ENCODE measurements at places on chromosomes 16 and 17.

DNA sequence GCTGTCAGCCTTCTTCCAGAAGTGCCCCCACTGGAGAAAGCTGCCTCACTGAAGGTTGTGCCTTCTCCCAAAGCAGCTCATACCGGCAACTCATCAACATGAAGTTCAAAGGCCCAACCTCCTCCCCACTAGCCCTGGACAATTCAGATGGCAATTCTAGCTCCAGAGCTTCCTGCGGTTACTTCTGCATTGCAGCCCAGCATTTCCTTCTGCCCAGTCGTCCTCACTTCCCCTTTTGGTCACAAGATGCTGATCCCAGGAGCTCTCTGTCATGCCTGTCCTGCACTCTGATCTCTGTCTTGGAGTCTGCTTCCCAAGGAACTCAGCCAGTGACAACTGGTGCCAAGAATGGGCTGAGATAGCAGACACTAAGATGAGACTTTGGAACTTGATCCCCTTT is 178.2 kb upstream of the SOX9 start:
- DNase-seq: no peak

DNA sequence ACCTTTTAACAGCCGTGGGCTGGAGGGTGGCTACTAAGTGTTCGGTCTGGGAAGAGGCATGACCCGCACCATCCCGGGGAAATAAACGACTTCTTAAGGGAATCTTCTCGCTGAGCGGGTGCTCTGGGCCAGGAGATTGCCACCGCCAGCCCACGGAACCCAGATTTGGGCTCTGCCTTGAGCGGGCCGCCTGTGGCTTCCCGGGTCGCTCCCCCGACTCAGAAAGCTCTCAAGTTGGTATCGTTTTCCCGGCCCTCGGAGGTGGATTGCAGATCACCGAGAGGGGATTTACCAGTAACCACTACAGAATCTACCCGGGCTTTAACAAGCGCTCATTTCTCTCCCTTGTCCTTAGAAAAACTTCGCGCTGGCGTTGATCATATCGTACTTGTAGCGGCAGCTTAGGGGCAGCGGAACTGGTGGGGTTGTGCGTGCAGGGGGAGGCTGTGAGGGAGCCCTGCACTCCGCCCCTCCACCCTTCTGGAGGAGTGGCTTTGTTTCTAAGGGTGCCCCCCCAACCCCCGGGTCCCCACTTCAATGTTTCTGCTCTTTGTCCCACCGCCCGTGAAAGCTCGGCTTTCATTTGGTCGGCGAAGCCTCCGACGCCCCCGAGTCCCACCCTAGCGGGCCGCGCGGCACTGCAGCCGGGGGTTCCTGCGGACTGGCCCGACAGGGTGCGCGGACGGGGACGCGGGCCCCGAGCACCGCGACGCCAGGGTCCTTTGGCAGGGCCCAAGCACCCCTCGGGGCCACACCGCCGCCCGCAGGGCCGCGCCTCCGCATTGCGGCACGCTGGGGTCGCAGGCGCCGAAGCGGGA is 3.6 kb upstream of the CBX4 start:
- no peak for DNase-seq

DNA sequence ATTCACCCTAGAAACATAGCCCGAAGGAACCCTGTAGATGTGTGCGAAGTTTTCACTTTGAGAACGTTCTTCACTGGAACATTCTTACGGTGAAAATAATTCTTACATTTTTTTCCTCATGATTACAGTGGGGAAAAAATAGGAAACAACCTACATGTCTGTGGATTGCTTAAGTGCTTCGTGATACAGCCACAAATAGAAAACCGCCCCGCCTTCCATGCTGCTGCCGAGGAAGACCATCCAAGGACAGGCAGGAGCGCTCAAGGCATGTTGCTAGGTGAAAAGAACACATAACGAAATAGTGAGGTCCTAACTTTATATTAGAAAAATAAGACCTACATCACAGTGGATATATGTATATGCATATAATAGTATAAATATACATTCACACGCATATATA is 78.8 kb downstream of the BMERB1 start:
- no peak for DNase-seq

GRCh38 chr17:63154586-63155244 is 188.7 kb downstream of the TANC2 start:
- DNase-seq: no peak

- no peak for DNase-seq
These were observed 951 bp upstream of the GPRC5C start for GRCh38 chr17:74430706-74431567.

DNA sequence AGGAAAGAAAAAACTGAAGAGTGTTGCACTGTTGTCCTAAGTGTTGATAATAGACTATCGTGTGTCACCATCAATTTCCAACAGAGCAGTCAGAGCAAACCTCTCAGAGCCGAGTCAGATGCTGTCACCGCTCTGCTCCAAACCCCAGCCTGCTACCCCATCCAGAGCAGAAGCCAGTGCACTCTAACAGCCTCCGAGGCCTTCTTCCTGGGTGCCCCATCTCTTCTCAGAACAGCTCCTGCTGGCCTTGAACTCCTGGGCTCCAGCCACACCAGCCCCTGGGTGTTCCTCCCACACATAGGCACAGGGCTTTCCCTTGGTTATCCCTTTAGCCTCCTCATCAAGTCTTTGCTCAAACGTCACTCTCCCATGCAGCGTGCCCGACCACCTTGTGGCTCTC is 21.0 kb downstream of the MEIOB start:
- no peak for DNase-seq

GRCh38 chr16:4701791-4702465 is 8.6 kb downstream of the NUDT16L1 start:
- DNase-seq: no peak

GRCh38 chr16:9372934-9373890 is 281.8 kb downstream of the HAPSTR1 start:
- DNase-seq: no peak

GRCh38 chr16:12496186-12496585 is 307.5 kb downstream of the CPPED1 start:
- no peak for DNase-seq

Data from activated CD8-positive, alpha-beta T cell treated with anti-CD3 and anti-CD28 coated beads, Interleukin-2, amount 10 ng/mL, durations not matched to agents 7 days and 5 days (primary cell).